ENCODE measurements at places on chromosomes 6 and 20.
A peak's percentile ranks its signal among the peaks of the same experiment; 100 is the strongest.

GRCh38 chr6:127300411-127300810 lies 33.7 kb downstream of the RNF146 start:
- DNase-seq, result peak; percentile 57

GRCh38 chr6:53752440-53752839 lies 42.4 kb upstream of the LRRC1 start:
- no peak for DNase-seq

GRCh38 chr20:25160897-25161296 lies 34.6 kb upstream of the ENTPD6 start:
- no peak for DNase-seq

GRCh38 chr6:43428112-43428570 lies 800 bp downstream of the ABCC10 start:
- DNase-seq, result no peak

- no peak for DNase-seq
These were observed 69.3 kb upstream of the SUPT3H start for GRCh38 chr6:45447005-45447404.

DNA sequence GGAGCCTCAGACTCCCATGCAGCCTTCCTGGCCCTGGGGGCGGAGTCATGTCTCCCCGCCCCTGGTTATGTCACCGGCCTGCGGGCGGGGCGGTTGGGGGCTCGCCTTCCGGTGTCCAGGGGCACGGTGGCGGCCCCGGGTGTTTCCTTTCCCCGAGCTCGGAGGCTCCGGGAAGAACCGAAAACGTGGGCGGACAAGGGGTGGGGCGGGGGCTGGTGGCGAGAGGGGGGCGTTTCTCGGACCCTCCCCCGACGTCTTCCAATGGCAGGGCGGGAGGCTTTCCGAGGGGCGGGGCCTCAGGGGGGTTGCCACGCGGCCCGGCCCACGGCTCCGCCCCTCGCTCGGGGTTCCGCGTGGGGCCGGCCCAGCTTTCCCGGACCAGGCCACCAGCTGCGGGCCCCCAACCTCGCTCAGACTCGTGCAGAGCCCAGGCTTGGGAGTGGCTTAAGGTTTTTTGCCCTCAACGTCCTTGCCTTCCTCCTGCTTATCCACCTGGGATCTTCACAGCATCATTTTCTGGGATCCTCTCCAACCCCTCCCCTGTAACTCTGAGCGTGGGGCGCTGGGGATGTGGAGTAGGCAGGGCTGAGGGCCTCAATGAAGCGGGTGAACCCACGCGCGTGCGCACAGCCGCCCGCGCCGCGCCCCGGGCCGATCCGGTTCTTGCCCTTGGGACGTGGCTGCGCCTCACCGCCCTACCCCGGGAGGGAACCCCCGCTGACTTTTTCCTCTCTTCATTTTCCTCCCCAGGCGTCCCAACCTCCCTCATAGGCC lies 2.1 kb upstream of the NRN1 start:
- DNase-seq, result peak; percentile 73

GRCh38 chr6:38498085-38498484 lies 141.6 kb downstream of the BTBD9 start:
- DNase-seq, result no peak

DNA sequence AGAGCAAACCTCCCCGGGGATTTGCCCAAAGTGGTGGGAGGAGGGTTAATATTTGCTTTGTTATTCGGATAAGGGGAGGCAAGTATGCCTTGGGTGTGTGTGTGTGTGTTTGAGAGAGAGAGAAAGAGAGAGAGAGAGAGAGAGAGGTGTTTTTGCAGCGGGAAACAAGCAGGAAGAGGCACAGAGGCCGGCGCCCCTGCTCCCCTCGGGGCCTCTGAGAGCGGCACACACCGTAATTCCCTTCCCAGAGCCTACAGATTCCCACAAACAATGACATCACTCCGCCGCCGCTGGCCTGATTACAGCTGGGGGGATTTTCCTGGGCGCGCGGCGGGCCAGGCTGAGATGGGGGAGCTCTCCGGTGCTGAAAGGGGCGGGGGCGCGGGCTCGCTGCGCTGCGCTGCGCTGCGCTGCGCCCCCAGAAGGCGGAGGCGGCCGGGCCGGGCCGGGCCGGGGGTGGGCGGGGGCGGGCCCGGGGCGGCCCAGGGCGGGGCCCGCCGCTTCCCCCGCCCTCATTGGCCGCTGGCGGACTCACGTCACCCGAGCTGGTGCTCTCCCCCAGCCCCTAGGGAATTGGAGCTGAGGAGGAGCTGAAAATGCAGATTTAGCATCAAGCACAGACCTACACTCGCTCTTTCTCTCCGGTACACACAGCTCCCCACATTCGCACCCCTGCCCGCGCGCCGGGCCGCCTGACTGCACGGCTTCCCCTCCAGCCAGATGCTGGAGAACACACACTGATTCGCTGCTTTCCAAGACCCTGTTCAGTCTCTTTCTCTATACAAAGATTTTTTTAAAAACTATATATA lies at the start of gene PCSK2:
Gene PCSK2, plus strand, starts transcription at position 631 of the 809 bp plus-strand sequence. CDS start 266 bp downstream, outside the sequence.
- peak; percentile 27 for DNase-seq
